Activated CD4-positive, alpha-beta T cell treated with anti-CD3 and anti-CD28 coated beads, Interleukin-2, amount 50 U/mL, for 1 hour (primary cell): ENCODE measurements at places on chromosomes 2 and 18.

GRCh38 chr2:70961648-70961994 lies 16.8 kb upstream of the ANKRD53 start:
- no peak for DNase-seq

DNA sequence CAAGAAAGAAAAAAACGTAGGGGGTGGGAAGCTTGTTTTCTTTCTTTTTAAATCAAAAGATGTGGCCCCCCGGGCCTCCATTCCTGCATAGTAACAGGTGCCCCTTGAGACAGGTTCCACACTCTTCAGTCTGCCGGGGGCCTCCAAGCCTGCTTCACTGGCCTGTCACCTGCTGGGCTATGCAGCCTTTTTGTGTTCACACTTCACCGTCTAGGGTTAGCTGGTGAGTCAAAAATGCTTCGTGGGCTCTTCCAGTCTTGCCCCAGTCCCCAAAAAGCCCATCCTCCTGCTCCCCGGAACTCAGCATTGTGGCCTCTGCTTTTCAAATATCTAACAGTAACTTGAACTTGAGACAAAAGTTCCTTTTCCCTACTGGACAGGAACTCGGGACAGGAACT lies 67.9 kb downstream of the POLR1A start:
- DNase-seq: no peak

GRCh38 chr2:129901754-129902415 lies 77.6 kb upstream of the RAB6C start:
- DNase-seq: no peak

GRCh38 chr2:109238580-109238979 lies 109.6 kb downstream of the SH3RF3 start:
- DNase-seq: no peak

DNA sequence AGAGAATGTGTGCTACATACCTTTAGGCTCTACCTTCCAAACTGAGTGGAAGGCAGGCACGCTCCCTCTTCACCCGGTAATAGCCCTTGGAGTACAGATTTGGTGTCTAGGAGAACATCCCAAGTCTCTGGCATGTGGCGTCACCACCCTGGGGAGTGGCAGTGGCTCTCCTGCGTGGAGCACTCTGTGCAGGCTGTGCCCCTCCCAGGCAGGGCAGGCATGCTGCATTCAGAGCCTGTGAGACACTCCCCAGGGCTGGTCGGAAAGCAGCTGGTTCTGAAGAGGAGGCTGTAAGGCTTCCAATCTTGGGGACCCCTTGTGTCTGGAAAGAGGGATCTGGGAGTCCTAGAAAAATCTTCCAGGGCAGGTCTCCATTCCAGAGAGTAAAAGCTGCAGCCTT lies 193.3 kb downstream of the ANKRD30B start:
- no peak for DNase-seq

GRCh38 chr2:128732976-128733431 lies 414.3 kb upstream of the HS6ST1 start:
- DNase-seq: no peak

GRCh38 chr2:10439185-10439879 lies 8.8 kb downstream of the ODC1 start:
- DNase-seq: no peak

- DNase-seq: no peak
Measured at GRCh38 chr2:151575338-151575737, 158.9 kb downstream of the NEB start.

GRCh38 chr18:10705291-10705690 lies 179.5 kb downstream of the NAPG start:
- DNase-seq: no peak
